T-cell (primary cell): ENCODE measurements at places on chromosomes 7 and 10. TPM values are rescaled to one million over a fixed set of nuclear protein-coding genes. Genes with fewer than 3 reads are reported as not detected.

DNA sequence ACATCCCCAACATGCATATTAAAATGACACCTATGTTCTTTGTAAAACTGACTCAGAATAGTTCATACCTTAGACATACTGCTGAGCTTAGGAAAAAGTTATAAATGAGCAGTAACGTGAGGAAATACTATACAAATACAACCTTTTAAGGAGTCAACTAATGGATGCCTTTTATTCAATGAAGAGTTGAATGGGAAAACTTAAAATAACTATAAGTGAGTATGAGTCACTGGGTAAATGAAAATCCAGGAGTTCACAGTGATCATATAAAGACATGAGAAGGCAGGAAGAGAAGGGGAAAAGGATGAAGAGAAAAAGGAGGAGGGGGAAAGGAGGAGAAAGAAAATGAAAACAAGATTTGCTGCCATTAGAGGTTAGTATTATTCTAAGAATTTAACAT, 157.8 kb upstream of the PCDH15 start:
- DNase-seq, result no peak

DNA sequence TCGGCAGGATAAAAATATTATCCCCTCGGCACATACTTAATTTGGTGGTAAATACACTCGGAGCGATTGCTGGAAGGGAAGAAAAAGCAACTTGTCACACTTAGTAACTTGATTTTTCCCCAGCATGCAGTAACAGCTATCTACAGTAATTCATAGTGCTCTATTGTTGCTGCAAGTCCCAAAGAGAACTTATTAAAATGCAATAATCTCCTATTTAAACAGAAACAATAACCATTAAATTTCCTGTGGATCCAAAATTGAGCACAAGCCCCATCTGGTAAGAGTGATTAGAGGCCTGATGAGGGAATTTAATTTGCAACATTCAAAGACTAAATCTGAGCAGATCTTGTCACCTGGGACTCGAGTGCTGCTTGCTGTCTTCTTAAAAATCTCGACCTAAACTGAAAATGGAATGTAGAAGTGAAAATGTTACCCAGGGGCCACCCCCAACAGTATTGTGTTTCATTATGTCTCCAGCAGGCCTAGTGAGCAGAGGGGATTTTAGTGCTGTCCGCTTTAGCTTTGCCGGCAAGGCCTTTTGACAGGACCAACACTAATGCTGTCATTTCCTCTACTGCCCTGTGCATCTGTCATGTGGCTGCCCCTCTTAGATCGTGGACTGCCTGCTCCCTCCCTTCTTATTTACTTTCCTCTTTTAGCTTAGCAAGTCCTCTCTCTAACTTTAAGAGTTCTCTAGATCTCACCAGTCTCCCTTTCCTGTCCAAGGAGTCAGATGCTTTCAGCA, 639.7 kb downstream of the AUTS2 start:
- no peak for DNase-seq

- DNase-seq, result peak; percentile 72
Measured at GRCh38 chr7:3092468-3092867, 48.8 kb upstream of the CARD11 start.

DNA sequence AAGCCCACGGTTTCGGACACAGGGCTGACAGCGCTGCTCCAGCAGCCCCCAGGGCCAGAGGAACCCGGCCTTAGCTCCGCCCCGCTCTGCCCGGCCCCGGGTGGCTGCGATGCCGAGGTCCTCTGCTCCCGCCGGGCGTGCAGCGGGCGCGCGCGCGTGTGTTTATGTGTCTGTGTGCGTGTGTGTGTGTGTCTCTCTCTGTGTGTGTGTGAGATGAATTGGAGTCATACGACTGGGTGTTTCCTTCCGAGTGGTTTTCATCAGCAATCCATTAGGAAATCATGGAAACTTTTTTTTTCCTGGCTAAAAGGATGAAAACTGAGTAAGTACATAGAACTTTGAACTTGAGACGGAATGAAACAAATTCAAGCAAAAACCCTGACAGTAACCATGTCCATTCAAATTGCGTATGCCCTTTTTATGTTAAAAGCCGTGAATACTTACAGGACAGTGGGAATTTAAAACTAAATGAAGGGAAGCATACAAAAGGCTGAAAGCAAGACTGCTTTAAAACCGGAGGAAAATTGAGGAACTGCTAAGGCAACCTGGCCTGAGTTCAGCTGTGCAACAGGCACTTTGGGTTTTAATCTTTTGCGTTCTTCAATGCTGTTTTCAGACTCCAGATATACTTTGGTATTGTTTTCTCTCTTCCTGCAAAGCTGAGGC, at the start of gene CPED1:
Gene CPED1, plus strand, starts transcription at position 121 of the 666 bp plus-strand sequence. CDS start 911 bp downstream, outside the sequence.
- DNase-seq, result peak; percentile 0

DNA sequence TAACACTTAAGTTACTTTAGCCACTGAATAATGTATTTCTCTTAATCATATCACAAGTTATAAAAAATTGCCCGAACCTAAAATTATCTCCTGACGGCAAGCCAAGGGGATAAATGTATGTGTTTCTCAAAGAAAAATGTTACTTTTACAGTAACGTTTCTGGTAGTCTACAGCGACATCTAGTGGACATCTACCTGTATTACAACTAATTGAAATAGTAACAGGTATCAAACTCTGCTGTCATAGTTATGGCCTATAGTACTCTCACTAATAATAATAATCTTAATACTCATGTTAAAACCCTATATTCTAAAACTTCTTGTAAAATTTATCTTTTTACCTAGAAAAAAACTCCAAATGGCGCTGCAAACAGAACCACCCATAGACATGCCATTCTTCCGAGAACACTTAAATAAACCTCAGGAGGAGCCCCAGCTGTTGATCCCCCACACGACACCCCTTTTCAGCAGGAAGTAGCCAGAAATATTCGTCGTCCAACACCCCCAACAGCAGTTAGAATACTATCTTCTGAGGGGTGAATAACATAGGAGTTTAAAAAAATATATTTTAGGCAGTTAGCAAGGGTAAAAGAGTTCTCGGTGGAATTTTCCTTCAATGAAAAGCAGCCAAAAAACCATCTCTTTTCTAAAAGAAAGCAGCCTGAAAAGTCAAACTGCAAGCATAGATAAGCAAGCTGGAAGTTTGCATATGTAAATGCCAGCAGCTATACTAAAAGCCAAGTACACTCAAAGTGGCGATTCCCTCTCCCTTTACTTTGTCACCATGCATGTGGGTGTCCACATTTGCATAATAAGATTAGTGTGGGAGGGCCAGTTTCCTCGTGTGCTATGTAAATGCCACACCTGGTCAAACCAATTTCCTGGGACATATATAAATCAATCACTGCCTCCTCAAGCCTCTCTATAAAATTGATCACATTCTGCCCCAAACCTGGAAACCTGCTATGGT, 40.5 kb upstream of the ZNF107 start:
- DNase-seq, result no peak

- no peak for DNase-seq
Measured at GRCh38 chr10:70481831-70482530, 3.4 kb downstream of the PALD1 start.

DNA sequence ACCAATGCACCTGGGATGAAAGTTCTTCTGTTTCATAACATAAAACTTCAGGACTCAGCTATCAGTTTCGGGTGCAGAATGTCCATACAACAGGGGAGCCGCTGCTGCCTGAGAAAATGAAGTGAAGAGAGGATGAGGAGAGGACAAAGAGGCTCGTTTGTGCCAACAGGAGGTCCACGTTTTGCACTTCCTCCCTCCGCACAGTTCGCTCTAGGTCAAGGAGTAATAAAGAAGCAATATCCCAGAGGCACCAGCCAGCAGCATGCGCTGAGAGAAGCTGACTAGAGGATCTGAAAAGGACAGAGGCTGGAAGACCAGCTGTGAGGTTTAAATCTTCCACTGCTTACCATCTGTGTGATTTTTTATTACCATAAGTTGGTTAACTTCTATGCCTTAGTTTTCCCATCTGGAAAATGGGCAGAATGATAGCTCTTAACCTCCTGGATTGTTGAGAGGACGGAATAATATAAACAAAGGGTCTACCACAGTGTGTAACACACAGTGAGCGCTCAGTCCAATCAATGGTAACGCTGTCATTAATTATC, 709 bp downstream of the GPAM start:
- no peak for DNase-seq

GRCh38 chr7:112995059-112995824, 91.4 kb downstream of the GPR85 start:
- no peak for DNase-seq

- DNase-seq, result no peak
Measured at GRCh38 chr10:131090761-131091661, 220.5 kb downstream of the TCERG1L start.

GRCh38 chr10:86727470-86727869, 28.9 kb upstream of the BMPR1A start:
- DNase-seq, result no peak

DNA sequence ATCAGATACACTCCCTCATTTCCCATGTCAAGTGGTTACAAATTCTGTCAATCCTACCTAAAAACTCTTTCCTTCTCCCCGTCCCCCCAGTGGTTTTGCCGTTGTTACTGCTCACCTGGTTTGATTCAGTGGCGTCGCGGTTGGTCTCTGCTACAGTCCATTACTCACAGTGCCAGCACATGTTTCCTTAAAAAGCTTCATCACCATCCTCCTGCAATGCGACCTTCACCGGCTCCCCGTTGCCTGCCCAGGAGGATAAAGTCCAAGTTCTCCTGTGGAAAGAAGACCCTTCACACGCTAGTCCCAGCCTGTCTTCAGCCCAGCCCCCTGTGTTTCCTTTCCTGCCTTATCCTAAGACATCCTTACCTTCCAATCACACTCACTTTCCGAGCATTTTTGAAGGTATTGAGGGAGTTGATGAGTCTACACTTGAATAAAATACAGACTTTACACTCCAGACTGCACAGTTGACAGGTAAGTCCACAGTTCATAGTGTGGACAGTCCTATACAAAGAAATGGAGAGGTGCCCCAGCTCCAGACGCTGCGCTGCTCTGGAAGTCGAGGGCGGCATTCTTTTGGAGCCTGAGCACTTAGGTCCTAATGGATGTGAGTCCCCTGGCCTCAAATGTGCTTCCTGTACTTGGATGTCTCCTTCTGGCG, 3.4 kb upstream of the LARP4B start:
- DNase-seq, result no peak

DNA sequence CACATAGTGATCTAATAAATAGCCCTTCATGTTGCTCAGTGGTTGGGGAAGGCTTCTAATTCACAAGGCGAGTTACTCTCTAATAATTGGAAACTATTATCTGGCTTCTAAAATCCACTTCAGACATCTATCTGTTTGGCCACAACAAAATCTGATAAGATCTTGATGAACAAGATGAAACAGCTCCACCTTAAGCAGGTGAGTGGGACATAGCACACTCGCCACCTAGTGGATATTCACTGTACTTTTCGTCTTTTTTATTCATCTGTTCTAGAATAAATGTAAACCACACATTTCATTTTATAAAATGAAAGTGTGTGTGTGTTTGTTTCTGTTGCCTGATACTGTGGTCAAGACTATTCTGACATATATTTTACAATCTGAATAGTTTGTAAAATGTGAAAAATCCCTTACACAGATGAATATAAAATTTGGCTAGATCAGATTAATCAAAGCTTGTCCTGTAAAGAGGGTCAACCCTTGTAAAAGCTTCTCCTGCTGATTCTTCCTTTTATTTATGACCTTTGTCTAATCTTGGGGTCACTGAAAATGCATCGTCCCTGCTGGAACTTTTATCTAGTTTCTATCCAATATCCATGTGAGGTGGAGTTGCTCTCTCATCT, 26.5 kb upstream of the CNTNAP2 start:
- no peak for DNase-seq

GRCh38 chr10:133462512-133463305, 9.0 kb downstream of the SCART1 start:
- no peak for DNase-seq

The CALHM2 gene
- 8.9 TPM for total RNA-seq

The PCDH15 gene
- total RNA-seq, result not detected

The KIF11 gene
- total RNA-seq, result 1.3 TPM

The CYP3A4 gene
- 0.53 TPM for total RNA-seq

The FAM25C gene
- total RNA-seq, result not detected
